ENCODE measurements at places on chromosomes 2 and 18.

DNA sequence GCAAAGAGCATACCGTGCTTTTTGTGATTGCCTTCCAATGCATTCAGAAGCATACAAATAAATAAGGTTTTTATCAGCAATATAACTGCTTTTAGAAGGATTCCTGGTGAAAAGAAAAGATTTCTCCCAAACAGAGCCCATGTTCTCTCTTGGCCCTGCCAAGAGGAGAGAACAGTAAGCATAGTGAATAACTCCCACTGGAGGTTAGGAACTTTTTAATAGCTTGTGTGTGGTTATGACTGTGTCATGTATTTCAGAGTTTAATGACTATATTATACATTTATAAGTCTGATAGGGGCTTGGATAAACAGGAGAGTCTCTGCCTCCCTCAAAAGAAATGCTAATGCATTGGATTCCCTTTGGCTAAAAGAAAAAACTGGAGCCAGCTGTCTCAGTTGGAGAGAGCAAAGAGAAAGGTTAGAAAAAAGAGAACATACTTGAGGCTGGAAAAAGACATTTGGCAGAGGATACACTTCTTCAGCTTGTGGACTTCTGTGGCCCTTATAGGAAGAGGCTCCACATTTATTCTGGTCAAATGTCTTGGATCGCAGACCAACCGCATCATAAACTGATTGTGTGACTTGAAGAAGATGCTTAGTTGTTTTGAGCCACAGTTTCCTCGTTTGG is 63.0 kb upstream of the SPRED2 start:
- no peak for DNase-seq

DNA sequence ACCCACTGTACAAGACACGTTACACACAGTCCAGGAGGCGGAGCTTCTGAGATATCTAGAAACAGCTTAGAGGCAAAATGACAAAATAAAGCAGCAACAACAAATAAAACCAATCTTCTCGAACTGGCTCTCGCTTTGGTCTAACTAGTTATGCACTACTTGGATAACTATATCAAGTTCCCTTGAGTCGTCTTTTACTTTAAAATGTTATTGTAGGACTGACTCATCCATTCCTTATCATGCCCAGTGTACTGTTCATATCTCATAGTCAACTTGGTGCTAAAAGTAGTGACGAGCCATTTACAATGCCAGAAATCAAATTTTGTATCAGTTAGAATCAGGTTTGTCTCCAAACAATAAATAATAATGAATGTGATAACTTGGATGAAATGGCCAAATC is 102.5 kb upstream of the SLC35G4 start:
- DNase-seq = no peak

DNA sequence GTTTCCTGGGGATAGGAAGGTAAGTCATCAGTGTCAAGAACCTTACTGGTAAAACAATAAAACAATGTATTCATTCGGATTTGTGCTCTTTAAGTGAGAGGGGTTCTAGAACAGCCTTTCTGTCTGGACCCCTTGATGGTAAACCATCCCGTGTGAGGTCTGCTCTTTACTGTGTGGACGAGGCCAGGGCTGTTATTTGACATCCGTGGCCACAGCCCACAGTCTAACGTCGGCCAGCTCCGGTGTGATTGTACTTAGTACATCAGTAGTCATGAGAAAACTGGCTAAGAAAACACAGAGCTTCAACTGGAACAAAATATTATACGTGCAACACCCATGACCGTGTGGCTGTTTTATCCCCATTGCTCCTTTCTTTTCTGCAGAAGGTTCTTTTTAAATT is 62.0 kb downstream of the SLC35F5 start:
- DNase-seq = no peak

DNA sequence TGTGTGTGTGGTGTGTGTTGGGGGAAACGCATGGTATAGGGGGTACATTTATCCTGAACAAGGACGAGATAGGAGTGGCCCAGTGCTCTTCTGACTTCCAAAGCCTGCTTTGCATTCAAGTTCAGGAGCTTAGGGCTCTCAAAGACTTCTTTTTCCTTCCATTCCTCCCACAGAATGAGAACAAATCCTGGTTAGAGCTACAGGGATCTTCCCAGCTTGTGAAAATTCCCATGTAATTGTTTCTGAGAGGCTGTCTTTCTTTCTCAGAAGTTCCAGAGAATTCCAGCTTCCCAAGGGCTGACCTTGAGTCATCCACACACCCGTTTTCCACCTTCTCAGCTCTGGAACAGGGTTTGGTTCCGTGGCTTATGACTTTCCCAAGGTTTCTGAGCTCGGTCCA is 38.9 kb downstream of the FASTKD2 start:
- no peak for DNase-seq

DNA sequence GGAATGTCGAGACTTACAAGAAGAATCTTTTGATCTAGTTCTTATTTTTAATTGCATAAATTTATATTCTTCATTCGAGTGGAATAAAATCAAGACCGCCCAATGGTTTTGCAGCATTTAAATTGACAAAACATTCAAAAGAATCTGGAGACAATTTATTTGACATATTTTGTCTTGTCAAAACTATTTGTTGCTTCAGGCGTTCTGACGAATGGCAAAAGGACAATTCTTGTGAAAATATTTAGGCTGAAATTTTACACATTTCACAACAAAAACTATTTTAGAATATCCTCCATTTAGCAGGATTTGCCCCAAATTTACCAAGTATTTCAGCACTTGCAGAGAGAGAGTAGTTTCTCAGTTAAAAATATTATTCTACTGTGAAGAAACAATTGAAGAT is 41.7 kb downstream of the PRKRA start:
- no peak for DNase-seq

DNA sequence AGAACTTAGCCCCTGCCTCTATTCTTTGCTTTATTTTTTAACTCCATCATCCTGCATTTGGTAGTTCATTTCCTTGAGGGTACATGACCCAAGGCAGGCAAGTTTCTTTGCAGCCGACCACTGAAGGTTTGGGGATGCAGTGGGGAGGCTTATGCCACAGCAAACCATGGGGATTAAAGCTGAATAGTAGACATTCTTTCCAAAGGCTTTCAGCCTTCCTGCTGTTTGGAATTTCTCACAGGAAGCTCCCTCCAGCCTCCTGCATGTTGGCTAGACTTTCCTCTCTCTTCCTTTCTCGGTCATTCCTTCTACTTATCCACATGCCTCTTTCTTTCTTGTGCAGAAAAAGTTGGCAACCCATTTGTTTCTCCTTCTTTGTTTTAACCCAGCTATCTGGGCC is 77.3 kb downstream of the SOCS6 start:
- peak; percentile 60 for DNase-seq

- no peak for DNase-seq
These were observed 158.4 kb downstream of the SP3 start for GRCh38 chr2:173806761-173807160.

DNA sequence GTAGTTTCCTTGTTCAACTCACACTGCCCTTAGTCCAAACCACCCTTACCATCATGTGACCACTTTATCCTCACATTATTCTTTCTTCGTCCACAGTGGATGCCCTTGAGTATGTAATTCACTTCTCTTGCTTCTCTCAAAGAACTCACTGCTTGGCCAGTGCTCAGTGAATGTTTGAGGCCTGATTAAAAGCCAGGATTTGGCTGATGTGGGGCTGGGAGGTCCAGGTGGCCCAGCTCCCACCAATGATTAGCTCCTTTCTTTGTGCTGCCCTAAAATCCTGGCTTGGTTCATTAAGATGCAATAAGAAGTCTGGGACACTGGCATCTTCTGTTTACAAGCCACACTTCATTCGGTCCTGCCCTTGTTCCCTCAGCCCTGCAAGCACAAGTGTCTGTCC is 97.8 kb upstream of the CELF4 start:
- DNase-seq = no peak

DNA sequence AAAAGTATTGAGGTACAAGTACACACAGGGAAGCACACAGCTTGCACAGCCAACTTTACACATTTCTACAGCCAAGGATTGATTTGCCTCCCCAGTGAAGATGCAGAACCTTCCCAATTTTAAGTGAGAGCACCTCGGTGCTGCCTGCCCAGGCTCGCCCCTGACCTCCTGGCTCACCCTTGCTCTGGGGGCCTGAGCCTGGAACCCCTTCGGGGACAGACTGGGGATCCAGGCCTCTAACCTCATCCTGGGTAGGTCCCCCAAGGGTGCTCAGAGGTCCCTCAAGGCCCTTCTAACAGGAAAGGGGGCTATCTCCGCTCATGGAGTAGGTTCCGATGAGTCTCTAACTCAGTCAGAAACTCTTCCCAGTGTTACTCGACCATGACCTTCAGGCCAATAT is 53.1 kb downstream of the BCL2L11 start:
- DNase-seq = no peak

DNA sequence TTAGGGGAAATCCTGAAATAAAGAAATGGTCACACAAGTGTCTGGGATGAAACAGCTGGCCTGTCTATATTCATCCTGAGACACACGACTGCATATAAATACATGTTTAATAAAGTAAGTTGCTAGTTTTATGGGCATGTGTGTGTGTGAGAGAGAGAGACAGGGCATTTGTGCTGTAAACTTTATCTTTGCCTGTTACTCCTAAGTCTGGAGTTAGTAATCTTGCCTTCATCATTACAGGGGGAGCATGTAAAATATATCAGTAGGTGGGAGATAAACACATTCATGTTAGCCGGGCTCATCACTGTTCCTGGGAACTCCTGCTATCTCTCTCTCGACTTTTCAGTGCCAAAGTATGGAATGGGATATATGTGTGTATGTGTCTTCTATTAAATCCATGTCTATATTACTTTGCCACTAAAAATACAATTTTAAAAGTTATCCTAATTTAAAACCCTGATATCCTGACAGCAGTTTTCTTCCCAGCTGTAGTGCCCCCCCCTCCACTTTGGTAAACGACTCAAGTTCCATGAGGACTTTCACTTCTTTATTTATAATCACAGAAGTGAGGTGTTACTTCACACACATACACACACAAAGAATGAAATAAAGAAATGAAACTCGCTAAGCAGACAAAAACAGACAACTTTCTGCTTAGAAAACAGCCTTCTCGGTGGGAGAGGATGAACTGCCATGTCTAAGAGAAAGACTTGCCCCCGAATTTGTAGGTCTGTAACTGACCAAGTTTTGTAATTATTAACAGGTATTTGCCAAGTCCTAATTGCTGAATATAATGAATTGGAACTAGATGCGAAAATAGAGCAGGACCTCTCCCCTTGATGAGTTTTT is 947 bp downstream of the ZEB2 start:
- no peak for DNase-seq

DNA sequence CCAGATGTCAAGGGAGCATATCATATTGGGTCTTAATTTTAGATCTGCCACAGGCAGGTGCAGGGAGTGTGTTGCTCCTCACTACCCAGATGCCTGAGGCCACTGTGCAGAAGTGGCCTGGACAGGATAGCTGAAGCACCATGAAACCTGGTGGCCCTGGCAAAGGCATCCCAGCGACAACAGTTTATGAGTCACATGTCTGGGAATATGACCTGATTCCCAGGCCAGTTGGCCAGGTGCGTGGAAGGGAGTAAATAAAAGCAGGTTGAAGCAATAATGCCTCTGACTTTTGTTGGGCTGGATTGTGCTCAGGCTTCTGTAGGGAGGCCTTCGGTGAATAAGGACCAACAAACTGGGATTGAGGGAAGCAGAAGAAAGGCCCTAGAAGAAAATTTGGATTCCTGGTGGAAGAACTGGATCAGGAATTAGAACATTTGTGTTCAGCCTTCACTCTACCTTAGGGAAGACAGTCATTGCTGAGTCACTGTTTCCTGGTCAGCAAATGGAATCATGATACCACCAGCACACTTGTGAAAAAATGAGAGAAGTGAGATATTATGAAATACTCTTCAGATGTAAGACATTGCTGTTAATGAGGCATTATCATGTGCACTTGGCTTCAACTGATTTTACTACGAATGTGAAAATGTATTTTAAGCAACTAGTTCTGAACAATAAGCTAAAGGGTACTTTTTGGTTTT is 78.4 kb upstream of the ZNF516 start:
- no peak for DNase-seq

GRCh38 chr2:26399771-26400376 is 1.8 kb upstream of the DRC1 start:
- DNase-seq = no peak

- DNase-seq = no peak
These were observed 25.5 kb upstream of the KCNG2 start for GRCh38 chr18:79772108-79772864.

DNA sequence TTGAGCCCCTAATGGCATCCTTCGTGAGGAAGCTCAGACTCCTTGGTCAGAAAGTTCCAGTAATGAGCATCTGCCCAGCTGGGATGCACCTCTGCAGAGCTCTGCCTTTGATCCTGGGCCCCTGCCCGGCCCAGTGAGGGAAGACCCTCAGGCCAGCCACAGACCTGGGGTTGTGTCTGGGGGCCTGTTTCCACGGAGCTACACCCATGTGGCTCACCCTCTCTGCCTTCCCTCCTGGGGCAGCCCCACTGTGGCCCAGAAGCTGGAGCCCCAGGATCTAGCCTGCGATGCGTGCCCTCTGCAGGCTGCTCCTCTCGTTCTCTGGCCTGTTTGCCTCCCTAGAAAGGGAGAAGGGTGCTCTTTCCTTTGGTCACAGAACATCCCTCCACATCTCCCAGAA is 9.8 kb downstream of the KCNF1 start:
- no peak for DNase-seq

- DNase-seq = no peak
These were observed 122.5 kb downstream of the KLHL29 start for GRCh38 chr2:23507267-23508065.

- DNase-seq = no peak
These were observed 453.2 kb downstream of the PTPRM start for GRCh38 chr18:8020132-8020846.

DNA sequence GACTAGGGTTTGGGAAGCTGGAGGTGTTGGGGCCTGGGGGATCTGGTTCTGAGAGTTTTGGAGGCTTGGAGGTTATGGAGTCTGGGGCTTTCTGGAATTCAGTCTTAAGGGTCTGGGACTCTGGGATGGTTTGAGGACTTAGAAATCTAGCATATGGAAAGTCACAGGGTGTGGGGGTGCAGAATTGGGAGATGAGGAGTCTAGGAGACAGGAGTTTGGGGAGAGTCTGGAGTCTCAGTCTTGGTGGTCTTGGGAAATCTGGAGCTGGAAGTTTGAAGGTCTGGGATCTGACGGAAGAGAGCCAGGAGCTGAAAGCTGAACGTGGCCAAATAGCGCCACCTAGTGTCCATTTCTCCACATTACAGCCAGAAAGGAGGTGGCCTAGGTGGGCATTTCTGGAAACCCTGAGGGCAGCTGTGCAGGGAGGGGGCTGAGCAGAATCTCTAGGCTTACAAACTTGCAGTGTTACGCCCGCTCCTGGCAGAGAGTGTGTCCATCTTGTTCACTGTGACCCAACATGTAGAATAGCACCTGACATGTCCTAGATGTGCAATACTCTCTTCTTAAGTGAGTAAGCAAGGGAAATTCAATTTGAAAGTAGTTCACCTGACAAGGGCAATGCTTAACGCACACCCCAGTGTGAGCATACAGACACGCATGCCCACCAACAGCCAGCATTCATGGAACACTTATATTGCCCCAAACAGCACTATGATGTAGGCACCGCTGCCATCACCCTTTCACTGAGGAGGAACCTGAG is 204.8 kb downstream of the TFCP2L1 start:
- DNase-seq = peak; percentile 92

Measured in ELF-1 (cell line).